ENCODE measurements at places on chromosomes 1 and 21.

- DNase-seq: peak; percentile 55
Observed at GRCh38 chr1:80846966-80847365, 953.8 kb upstream of the ADGRL2 start.

GRCh38 chr1:21865943-21866706 is 54.1 kb downstream of the LDLRAD2 start:
- DNase-seq: no peak

- peak; percentile 68 for DNase-seq
Observed at GRCh38 chr1:222893255-222893654, 78.4 kb downstream of the DISP1 start.

GRCh38 chr1:16248603-16249516 is 11.9 kb upstream of the CPLANE2 start:
- DNase-seq: peak; percentile 79

DNA sequence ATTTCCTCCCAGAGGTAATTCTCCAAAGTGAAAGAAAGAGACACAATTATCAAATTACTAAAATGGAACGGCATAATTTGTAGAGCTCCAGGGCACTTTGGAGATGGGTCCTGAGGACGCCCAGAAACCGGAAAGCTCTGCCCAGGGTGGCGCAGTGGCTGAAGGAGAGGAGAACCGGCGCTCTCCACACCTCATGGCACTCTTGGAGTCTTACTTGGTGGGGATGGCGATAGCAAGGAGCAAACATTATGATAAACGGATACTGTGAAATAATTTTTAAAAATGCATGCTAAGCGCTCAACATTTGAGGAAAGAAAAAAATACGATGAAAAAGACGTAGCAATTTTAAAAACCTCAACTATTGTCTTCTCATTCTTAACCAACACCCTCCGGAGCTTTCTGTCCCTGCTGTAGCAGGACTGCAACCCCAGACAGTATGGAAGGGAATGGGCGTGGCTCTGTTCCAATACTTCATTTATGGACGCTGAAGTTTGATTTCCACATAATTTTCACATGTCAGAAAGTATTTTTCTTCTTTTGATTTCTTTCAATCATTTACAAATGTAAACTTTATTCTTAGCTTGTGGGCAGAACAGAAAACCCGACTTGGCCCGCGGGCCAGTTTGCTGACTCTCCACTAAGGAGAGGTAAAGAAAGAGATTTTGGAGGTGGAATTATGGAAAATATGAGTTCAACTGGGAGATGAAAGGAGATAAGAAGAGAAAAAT is 1.1 kb downstream of the S100A11 start:
- no peak for DNase-seq

DNA sequence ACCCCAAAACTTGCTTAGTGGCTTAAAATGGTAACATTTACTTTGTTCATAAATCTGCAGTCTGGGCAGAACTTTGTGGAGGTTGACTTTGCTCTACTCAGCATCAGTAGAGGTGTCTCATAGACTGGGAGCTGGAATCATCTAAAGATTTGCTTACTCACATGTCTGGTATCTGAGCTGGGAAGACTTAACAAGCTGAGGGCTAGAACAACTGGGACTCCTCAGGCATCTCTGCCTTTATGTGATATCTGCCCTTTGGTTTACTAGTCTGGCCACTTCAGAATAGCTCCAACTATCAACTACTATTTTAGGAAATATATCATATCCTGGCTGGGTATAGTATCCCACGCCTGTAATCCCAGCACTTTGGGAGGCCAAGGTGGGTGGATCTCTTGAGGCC is 82.5 kb downstream of the C4BPA start:
- DNase-seq: peak; percentile 48

- DNase-seq: peak; percentile 50
Observed at GRCh38 chr1:75600781-75601180, 10.1 kb downstream of the SLC44A5 start.

Data from epithelial cell of esophagus (primary cell).